ENCODE measurements at places on chromosomes 5 and 9.

- no peak for DNase-seq
Observed at GRCh38 chr5:40206030-40206429, 473.7 kb upstream of the PTGER4 start.

GRCh38 chr5:121816164-121816563 lies 35.5 kb upstream of the FTMT start:
- no peak for DNase-seq

GRCh38 chr9:78858266-78858665 lies 561.3 kb downstream of the PSAT1 start:
- no peak for DNase-seq

GRCh38 chr5:43627028-43627427 lies 24.0 kb downstream of the NNT start:
- peak; percentile 82 for DNase-seq

- peak; percentile 84 for DNase-seq
Observed at GRCh38 chr5:180209137-180209581, at the start of gene RASGEF1C. Gene RASGEF1C, minus strand, starts transcription at chr5:180209211. Its CDS starts 71,159 bp downstream, at chr5:180138052.

GRCh38 chr5:168920019-168920810 lies 341.0 kb upstream of the PANK3 start:
- DNase-seq, result no peak

DNA sequence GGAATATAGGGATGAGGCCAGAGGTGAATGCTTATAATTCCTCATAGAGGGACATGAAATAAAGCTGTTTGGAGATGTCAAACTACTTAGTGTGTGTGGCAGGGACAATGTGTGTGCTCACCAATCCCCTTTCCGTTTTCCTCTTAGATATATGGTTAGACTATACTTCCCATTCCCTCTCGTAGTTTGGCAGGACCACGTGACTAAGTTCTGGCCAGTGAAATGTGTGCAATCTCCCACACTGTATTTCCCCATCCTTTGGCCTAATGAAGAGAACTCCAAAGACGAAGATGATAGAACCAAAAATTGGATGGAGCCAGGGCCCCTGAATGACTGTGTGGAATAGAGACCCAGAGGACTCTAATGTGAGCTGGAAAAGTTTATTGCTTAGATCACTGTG lies 233.4 kb upstream of the KLF4 start:
- no peak for DNase-seq

DNA sequence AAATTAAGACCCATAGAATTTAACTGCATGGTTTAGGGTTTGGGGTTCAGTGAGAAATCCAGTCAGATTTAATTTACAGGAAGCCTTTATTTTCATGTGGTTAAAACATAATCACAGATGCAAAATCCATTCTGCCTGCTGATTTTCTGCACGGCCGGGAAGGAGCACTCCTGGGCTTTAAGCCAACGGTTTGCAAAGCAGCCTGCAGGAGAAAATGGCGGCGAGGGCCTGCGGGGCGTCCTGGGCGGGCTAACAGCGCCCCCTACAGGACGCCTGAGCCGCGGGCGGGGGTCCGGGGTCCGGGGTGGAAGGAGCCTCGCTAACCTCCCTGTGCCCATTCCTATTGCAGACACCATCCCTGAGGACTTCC lies 47.6 kb downstream of the THBS4 start:
- DNase-seq, result peak; percentile 86

DNA sequence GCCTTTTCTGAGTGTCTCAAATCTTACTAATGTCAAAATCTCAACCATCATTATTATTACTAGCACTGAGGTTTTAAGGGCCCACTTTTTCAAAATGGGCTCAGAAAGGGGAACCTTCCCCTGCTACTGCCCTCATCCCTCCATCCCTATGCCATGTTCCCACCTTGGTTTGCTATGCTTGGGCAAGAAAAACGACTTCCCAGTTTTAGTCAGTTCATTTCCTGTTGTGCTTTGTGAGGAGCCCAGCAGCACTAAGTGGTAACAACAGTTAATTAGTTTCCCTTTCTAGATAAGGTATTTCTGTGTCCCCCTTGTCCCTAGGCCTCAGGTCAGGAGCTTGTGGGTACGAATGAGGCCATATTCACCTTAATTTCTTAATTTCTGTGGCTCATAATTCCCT lies 595.2 kb downstream of the RAB3C start:
- DNase-seq, result no peak

DNA sequence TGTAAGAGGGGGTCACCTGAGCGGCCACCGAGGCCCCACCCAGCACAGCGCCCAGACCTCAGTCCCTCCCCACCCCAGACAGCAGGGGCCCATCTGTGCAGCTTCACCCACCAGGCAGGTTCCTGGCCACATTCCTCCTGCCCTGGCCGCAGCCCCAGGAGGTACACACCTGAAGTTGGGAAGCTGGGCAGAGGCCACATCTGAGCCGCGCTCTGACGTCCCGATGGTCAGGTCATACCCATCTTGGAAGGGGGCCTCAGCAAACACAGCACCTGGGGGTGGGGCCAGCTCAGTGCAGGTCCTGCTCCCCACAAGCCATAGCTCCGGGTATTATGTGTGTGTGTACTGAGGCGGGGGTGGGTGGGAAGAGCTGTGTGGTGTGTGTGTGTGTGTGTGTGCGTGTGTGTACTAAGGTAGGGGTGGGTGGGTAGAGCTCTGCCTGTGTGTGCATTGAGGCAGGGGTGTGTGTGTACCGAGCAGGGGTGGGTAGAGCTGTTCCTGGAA lies 5.6 kb downstream of the SPOUT1 start:
- no peak for DNase-seq

- DNase-seq, result no peak
Observed at GRCh38 chr5:34519489-34520220, 136.5 kb upstream of the RAI14 start.

- DNase-seq, result no peak
Observed at GRCh38 chr5:141431286-141431685, 979 bp downstream of the PCDHGA12 start.

GRCh38 chr5:154369682-154370081 lies 76.1 kb upstream of the SAP30L start:
- DNase-seq, result no peak

GRCh38 chr5:128574041-128574440 lies 36.0 kb upstream of the FBN2 start:
- DNase-seq, result no peak

- DNase-seq, result no peak
Observed at GRCh38 chr5:107319901-107320300, 350.8 kb downstream of the EFNA5 start.

DNA sequence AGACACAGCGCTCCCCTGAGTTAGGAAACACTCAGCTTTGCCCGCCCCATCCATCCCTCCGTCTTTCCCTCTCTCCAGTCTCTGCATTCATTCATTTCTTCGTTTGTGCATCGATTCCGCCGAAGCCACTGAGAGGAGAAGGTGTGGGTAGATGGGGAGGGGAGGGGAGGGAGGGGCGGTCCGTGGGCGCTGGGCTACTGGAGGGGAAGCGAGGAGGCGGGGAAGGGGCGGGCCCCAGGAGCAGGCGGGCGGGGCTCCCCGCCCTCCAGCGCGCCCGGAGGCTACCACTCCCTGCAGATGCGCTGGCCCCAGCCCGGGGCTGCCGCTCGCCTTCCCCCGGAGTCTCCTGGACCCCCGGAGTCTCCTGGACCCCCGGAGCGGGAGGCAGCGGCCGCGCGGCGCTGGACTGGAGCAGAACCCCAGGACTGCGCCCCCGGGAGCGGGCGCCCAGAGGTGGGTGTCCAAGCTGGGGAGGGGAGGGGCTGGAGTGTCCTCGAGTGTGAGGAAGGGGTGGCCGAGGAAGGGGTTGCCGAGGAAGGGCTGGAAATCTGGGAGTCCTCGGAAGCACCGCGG lies 159.5 kb downstream of the C9orf152 start:
- peak; percentile 85 for DNase-seq

DNA sequence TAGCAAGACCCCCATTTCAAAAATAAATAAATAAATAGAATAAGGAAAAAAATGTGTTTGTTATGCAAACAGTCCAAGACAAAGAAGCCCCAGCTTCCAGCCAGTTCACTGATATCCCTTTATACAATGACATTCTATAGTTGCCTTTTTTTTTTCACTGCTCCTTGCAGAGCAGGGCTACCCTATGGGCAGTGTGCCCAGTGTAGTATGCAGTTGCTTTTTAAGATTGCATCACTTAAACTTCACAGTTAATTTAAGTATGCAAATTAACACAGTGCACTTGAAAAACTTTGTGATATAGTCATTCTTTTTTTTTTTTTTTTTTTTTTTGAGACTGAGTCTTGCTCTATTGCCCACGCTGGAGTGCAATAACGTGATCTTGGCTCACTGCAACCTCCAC lies 40.8 kb upstream of the ARRDC3 start:
- DNase-seq, result no peak

DNA sequence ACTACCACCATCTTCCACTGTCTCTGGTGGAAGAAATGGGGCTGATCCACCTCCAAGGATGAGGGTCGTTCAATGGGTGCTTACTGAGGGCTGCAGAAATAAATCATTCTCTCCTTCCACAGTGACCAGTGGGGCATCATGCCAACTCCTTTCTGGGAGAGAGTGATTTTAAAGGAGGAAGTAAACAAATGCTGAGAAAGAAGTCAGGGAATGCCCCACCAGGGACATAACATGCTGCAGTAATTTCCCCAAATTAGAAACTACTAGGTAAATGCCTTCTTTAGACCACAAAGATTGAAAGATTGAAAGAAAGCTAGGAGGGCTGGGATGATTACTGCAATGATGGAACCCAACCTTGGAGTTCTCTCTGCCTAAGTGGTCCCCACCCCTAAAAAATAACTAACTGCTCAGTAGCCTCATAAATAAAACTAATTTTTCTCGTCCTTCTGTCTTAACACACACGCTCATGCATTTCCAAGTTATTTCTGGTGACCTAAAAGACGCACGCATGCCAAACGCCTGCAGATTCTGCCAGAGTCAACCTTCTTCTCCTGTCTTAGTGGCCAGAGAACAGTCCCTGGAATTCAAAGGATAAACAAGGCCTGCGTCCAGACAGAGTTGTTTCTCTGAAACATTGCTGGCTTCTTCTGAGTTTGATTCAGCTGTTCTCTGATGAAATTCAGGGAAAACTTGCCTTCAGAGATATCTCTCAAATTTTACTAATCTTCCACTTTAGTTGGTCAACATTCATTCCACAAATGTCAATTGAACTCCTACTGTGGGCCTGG lies 250.0 kb downstream of the NR3C1 start:
- DNase-seq, result peak; percentile 6

DNA sequence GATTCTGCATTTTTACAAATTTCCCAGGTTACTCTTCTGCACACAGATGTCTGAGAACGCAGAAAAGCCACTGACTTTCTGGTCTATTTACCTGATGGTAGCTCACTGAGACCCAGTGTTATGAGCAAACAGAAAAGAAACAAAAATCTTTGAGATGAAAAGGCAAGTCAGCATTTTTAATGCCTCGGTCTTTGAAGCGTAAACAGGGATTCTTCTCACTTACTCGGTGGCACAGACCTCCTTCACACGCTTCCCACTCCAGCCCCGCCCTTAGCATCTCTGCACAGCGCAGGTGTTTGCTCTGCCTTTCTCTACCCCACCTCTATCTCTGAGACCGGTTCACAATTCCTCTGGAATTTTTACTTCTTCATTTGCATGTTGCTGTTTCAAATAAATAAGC lies 195.0 kb upstream of the IRX1 start:
- no peak for DNase-seq

GRCh38 chr5:166285361-166285760 lies 2006.1 kb upstream of the WWC1 start:
- no peak for DNase-seq

GRCh38 chr5:54109626-54110330 lies 200.6 kb downstream of the ARL15 start:
- peak; percentile 14 for DNase-seq

DNA sequence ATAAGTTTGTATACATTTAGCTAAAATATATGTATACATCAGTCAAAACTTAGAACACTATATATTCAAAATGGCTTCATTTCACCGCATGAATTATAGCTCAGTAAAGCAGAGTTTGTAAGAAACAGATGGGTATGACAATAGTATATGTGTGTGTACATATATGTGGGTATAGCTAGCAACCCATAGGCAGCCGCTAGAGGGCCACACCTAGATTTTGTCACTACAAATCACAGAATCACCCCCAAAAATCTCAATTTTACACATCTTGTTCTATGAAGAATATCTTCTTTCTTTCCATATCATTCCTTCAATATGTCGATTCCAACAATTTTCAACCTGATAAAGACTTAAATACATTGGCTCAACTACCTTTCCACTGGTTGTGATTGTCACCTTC lies 357.8 kb upstream of the CCNG1 start:
- peak; percentile 11 for DNase-seq

DNA sequence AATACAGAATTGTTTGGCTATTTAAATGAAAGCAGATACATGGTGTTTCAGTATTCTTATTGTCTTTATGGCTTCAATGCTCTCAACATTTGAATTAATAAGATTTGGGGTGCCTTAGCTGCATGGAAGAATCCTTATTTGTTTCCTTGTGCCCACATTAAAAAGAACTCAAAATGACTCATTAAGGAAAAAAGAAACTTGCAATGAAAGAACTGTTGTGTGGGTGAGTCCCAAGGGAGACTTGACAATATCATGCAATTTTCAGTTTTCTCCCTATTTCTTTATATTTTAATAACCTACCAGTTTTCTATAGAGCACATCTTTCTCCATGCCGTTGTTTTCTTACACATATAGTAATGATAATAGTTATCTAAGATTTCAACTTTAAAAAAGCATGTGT lies 404.0 kb downstream of the PDE4D start:
- no peak for DNase-seq

GRCh38 chr9:127014216-127014909 lies 99.8 kb downstream of the RALGPS1 start:
- no peak for DNase-seq

GRCh38 chr5:157708866-157709265 lies 22.4 kb upstream of the THG1L start:
- DNase-seq, result no peak

GRCh38 chr9:138007566-138007917 lies 130.0 kb downstream of the CACNA1B start:
- no peak for DNase-seq

GRCh38 chr5:138109463-138110265 lies 25.8 kb downstream of the WNT8A start:
- no peak for DNase-seq

DNA sequence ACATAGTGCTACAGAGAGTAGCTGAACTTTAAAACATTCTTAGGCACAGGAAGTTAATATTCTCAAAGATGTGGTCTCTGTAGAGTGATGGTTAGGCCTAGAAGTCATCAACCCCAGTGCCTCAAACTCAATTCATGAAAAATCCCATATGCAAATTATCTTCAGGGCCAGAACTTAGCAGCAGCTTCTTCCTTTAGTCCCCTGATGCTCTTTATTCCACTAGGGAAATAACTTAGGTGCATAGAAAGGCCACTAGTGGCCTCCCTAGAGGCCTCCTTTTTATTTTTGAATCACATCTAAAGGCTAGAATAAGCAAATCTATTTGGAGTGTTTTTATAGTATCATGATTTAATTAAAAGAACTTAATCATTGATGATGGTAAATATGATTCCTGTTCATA lies 88.3 kb downstream of the GIN1 start:
- peak; percentile 14 for DNase-seq

GRCh38 chr9:124164811-124165210 lies 92.9 kb upstream of the NEK6 start:
- no peak for DNase-seq

GRCh38 chr9:93301291-93301811 lies 117.4 kb downstream of the WNK2 start:
- DNase-seq, result no peak
